ENCODE measurements at places on chromosomes 1 and 21.

DNA sequence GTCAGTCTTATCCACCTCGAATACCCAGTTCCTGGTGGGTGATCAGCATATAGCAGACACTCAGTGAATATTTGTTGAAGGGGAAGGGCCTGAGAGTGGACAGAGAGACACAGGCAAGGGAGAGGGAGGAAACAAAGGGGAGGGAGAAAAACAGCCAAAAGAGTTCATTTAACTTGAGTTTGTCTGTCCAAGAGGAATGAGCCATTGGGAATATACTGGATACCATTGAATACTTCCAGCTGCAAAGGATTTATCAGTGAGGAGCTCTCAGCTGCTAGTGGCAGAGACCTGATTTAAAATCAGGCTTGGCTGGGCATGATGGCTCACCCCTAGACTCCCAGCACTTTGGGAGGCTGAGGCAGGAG is 11.5 kb upstream of the BGLAP start:
- DNase-seq: no peak

- no peak for DNase-seq
These were observed 382 bp downstream of the TRMT1L start for GRCh38 chr1:185156288-185156853.

DNA sequence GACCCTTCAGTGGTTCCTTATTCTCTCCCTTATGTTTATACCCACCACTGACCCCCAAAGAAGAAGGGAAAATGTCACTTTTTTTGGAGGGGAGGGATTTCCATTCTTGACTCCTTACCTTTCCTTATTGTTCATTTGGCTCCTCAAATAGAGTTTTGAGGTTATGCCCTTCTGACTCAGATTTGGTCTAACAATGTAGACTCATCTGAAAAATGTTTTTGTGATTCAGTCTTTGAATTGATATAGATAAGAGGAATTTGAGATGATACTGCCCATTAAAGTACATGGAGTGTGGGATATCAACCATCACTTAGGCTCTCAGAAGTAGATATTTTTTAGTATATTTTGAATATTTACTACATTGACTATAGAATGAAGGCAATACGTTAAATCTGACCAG is 16.1 kb downstream of the USP1 start:
- DNase-seq: no peak

- DNase-seq: no peak
These were observed 15.8 kb downstream of the RCSD1 start for GRCh38 chr1:167645625-167646414.

DNA sequence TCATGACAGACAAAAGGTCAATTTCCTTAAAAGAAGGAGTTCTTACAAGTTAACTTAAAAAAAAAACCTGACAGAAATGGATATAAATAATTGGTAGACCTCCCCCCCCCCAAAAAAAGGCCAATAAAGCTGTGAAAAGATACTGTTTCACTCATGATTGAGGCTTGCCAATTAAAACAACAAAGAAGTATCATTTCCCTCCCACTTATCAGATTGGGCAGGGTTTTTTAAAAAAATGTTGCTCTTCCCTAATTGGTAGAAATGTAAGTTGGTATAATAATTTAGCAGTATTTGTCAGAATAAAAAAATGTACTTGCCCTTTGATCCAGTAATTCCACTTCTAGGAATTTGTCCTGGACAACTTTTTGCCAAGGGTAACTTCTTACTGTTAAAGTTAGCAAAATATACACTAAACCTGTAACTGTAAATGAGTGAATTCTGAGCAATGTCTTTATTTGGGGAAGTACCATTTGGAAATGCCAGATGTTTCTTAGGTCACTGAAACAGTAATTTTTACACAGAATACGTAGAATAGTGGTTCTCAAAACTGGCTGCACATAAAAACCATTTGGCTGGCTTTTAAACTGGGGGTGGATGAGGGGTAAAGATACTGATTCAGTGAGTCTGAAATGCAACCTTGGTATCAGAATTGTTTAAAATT is 17.5 kb downstream of the RNF2 start:
- DNase-seq: no peak

DNA sequence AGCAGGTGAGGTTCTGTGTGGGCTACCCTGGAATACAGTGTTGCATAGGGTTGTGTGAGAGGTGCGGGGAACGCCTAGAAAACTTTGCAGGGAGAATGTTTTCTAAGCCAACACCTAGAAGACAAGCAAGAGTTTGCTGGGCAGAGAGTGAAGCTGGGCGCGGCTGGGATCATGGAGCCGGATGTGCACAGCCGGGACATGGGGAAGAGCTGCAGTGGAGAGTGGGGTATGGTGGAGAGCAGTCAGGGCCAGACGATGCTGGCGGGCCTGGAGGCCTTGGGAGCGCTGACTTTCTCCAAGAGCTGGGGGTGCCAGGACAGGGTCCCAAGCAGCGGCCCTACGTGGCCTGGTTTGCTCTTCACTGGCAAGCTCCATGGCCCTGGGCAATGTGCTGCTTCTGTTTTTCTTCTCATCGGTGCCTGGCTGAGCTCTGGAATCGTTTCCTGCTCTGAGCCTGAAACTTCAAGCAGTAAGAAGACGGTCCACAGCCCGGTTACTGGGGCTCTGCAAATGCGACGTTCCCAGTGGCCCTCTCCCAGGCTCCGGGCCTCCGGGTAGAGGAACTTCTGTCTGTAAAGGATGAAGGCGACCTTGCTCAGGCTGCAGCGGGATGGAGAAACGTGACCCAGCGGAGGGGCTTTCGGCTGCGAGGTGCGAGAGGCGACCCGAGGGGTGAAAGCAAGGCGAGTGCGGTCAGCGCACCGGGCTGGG is 51.9 kb upstream of the CD34 start:
- DNase-seq: peak; percentile 1

All from stimulated activated CD8-positive, alpha-beta memory T cell treated with anti-CD3 and anti-CD28 coated beads, Interleukin-4, amount 100 ng/mL, for 24 hours (primary cell).